ENCODE measurements at places on chromosomes 16 and 17.

DNA sequence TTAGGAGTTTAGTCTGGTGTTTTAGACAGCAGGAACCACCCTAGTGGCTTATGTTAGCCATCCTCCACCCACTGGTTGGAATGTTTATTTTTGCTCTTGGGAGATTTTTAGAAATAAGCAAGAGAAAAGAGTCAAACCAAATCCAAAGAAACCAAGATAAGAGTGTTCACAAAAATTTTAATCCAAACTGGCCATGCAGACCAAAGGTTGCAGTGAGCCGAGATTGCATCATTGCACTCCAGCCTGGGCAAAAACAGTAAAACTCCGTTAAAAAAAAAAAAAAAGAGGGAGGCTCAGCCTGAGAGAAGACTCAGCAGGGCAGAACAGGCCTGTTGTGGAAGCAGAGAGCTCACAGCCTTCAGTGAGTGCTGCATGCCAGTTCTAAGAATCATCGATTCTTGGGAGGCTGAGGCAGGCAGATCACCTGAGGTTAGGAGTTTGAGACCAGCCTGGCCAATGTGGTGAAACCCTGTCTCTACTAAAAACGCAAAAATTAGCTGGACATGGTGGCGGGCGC is 12.2 kb upstream of the C16orf54 start:
- no peak for DNase-seq

DNA sequence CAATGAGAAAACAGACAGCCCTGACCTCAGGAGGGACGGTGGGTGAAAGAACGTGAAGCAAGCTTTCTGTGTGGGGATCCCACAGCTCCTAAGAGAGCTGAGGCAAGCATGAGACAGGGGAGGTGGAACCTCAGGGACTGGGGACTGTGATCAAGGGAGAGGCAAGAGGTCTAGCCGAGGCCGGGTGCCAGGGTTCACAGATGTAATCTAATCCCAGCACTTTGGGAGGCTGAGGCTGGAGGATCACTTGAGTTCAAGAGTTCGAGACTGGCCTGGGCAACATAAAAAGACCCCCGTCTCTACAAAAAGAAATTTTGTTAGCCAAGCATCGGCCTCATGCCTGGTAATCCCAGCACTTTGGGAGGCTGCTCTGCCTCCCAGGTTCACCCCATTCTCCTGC is 4.5 kb upstream of the ADAM11 start:
- DNase-seq: no peak

GRCh38 chr17:34420254-34420766 is 57.3 kb upstream of the CCL1 start:
- DNase-seq: peak; percentile 41

GRCh38 chr16:46828943-46829342 is 2.0 kb downstream of the C16orf87 start:
- no peak for DNase-seq

DNA sequence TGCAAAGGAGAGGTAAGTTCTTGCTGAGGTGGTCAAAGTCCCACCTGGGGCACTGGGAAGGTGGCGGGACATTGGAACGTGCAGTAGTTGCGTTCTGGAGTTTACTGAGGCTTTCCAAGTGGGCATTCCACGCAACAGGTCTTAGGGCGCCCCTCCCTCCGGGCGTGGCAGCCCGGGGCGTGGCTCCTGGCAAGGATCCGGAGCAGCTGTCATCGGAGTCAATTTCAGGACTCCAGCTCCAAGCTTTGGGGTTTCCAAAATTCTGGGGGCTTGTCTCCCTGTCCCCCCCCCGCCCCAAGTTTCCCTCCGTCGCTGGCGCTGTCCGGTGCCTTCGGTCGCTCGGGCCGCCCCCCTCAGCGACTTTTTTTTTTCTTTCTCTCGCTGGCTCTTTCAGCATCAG is 43.1 kb upstream of the AMZ2 start:
- no peak for DNase-seq

DNA sequence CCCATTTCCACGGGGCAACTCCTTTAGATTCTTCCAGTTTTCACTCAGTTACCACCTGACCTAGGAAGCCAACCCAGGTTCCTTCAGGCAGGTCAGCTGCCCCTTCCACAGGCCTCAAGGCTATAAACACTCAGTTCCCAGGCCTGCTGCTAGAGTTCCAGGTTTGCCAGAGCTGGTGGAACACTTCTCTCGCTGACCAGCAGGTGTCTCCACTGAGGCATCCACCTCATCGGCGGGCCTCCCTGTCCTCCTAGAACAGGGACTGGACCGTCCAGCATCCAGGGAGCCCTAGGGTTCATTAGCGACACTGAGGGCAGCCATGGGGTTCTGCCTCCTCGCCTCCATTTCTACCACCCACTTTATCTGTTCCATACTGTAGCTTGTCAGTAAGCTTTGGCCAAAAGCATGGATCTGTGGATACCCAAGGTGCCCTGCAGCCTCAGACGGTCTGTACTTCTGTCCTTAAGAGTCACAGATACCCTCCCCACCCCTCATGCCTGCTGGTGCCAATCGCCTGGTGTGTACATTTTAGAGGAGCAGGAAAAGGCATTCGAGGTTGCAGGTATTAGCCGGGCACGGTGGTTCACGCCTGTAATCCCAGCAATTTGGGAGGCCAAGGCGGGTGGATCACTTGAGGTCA is 29.0 kb downstream of the PIMREG start:
- peak; percentile 68 for DNase-seq

DNA sequence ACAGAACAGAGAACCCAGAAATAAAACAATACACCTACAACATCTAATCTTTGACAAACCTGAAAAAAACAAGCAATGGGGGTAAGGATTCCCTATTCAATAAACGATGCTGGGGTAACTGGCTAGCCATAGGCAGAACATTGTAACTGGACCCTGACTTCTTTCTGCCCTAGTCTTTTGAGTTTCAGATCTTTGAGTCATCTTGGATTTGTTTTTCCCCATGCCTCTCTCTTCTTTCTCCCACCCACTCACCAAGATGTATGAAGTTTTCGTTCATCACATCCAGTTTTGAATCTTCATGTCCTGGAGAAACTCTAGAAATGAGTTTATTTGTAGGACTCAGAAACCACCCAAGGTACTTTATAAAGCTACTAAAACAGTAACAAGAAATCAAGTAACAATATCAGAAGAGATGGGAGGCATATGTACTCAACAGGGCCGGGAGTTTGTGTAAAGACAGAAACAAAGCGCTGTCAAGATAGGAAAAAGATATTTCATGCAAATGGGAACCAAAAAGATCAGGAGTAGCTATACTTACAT is 39.0 kb downstream of the HSD17B2 start:
- no peak for DNase-seq

DNA sequence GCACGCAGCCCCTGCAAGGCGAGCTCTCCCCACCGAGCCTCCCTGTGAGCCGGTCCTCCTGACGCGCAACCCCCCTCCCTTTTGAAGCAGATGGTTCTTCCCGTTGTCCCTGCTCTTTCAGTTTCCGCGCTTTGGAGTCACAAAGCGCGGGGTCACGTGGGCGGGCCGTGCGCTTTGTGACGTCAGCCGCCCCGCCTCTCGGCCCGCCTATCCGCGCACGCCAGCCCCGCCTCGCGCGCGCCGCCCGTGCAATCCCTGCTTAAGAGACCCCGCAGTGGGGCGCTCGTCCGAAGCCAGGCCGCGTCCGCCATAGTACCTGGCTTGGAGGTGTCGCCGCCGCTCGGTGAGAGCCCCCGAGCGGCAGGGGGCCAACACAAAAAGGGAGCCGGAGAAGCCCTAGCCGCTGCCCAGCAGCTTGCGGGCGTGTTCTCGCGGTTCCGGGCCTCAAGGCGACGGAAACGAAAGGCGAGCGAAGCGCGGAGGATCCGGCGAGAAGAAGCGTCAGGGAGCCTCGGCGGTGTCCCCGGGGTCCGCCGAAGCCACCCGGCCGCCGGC is at the start of gene RBBP6:
RBBP6 (plus strand) TSS at position 272 of the 555 bp plus-strand sequence. CDS start 1,061 bp downstream, outside the sequence.
- DNase-seq: peak; percentile 91

DNA sequence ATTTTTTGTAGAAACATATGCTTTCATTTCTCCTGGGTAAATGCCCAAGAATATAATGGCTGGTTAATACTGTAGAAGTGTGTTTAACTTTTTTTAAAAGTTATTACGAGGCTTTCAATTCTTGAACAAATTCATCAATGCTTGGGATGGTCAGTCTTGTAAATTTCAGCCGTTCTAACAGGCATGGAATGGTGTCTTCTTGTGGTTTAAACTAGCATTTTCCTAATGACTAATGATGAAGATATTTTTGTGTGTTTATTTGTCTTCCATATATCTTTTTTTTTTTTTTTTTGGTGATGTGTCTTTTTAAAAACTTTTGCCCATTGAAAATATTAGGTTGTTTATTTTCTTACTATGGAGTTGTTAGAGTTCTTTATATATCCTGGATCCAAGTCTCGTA is 67.1 kb downstream of the MGAT5B start:
- no peak for DNase-seq

DNA sequence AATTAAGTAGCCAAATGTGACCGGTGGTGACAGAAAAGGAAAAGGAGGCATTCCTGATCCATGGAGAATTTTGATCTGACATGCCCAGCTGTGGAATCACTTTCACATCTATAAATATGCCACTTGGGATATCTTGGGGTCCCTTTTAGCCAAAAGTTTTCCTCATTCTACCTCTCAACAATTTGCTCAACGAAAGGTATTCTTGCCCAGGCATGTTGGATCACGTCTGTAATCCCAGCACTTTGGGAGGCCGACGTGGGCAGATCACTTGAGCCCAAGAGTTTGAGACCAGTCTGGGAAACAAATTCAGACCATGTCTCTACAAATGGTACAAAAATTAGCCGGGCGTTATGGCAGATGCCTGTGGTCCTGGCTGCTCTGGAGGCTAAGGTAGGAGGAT is 24.3 kb downstream of the LITAF start:
- no peak for DNase-seq

DNA sequence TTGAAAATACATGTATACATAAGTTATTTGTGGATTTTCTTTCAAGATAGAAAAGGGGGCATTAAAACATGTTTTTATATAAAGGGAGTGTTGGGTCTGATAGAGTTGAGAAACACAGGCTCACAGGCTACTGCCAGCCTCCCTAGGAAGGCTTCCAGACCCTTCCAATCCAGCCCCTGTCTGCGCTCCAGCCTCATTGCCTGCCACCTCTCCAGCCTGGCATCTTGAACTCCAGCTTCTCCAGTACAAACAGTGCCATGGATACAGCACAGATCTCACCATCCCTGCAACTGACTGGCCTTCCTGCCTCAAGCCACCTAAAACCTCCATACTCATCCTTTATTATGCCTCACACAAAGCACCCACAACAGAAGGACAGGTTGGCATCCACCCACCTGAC is 40.7 kb downstream of the CCDC182 start:
- no peak for DNase-seq

DNA sequence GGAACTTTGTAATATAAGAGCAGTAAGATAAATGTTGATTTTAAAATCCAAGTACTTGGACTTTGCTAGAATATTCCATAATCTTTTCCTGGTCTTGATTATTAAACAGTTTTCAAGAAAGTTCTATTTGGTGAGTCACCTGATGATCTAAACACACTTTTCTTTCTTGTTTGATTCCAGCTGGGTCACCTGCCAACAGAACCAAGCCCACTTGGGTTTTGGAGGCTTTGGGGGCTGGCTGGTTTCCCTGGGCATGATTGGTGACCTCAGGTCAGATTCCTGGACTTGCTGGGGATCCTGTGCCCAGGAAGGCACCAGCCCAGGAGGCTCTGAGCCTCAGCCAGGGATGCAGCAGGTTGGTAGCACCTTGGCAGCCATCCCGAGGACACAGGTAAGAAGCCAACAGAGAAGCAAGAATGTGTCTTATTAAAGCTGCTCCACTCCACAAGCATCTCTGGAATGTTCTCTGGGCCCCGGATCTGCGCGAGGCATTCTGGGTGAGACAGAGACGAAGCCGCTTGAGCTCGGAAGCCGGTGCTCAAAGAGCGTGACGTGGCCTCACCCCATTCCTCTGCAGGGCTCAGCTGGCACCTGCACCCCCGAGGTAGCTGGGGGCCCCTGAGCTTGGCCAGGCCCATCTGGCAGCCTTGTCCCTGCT is 3.1 kb upstream of the TEX19 start:
- no peak for DNase-seq

- DNase-seq: no peak
These were observed 19.3 kb upstream of the RAI1 start for GRCh38 chr17:17661834-17662385.

- DNase-seq: no peak
These were observed 1.8 kb downstream of the SLC12A4 start for GRCh38 chr16:67966549-67967182.

- no peak for DNase-seq
These were observed 8.6 kb downstream of the DOK4 start for GRCh38 chr16:57477531-57478202.

GRCh38 chr17:27747462-27748359 is 52.6 kb downstream of the NOS2 start:
- no peak for DNase-seq

GRCh38 chr17:31379597-31380205 is 11.8 kb upstream of the RAB11FIP4 start:
- no peak for DNase-seq

GRCh38 chr17:43734376-43734775 is 24.2 kb downstream of the SOST start:
- DNase-seq: no peak

DNA sequence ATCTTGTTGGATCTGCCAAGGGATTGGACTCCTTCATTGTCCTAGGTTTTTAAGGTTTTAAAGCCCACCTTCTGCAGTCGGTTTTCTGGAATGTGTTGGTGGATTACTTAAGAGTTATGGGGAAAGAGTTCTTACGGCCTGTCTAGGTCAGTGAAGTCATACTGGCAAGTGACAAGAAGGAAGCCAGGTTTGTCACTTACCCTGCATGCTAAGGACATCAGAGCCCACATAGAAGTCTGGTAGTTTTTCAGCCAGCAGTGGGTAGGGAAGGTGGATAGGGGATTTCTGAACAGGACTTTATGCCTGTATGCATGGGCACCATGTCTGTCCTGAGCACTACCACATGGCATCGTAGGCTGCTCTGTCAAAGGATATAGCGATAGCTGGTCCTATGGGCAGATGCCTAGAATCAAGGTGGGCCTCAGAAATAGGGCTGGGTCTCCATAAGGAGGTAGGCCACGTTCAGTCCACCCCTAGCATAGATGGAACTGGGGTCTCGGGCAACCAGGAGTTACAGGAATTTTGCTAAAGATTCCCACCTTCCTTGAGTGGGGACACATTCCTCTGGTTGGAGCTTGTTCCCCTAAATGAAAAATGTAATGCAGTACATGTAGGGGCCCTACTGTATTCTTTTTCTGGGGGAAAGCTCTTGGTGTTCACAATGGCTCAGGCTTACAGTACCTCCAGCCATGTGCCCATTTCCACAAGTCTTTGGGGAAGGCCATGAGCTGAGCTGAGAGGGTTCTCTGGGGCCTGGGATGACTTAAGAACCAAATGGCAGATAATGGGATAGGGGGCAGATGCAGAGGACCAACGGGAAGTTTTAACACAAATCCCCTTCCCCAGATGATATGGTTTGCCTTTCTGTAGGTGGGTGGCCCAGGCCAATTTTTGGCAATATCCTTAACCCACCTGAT is 27.5 kb downstream of the TRPV2 start:
- no peak for DNase-seq

DNA sequence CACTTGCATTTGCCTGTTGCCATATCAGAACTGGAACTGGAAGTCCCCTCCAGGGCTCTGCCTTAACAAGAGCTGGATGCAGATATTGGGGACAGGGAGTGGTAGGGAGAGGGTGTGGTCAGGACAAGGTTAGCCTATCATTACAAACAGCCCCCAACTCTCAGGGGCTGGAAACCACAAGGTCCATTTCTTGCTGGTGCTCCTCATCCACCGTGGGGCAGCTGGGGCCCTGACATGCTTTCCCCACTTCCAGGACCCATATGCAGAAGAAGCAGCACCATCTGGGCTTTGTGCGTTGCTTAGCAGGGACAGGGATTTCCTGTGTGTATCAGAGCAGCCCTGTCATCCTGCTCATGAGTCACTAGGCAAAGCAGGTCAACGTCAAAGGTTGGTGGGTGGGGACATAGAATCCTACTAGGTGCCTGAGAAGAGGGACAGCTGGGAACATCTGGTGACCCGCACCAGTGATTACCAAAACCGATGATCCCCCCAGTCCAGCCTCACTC is 26.9 kb downstream of the RGS9 start:
- DNase-seq: peak; percentile 50

Measured in activated CD4-positive, alpha-beta T cell treated with anti-CD3 and anti-CD28 coated beads for 4 hours (primary cell).